ENCODE measurements at places on chromosomes 11 and 22. TPM values are rescaled to one million over a fixed set of nuclear protein-coding genes. Genes with fewer than 3 reads are reported as not detected.

- DNase-seq = no peak
These were observed 95.0 kb upstream of the CD44 start for GRCh38 chr11:35043936-35044335.

- no peak for DNase-seq
These were observed 564 bp upstream of the ANO1 start for GRCh38 chr11:70077411-70078094.

- DNase-seq = no peak
These were observed 48.4 kb upstream of the POU2AF1 start for GRCh38 chr11:111427471-111427912.

- no peak for DNase-seq
These were observed 4.6 kb upstream of the PAMR1 start for GRCh38 chr11:35529971-35530495.

DNA sequence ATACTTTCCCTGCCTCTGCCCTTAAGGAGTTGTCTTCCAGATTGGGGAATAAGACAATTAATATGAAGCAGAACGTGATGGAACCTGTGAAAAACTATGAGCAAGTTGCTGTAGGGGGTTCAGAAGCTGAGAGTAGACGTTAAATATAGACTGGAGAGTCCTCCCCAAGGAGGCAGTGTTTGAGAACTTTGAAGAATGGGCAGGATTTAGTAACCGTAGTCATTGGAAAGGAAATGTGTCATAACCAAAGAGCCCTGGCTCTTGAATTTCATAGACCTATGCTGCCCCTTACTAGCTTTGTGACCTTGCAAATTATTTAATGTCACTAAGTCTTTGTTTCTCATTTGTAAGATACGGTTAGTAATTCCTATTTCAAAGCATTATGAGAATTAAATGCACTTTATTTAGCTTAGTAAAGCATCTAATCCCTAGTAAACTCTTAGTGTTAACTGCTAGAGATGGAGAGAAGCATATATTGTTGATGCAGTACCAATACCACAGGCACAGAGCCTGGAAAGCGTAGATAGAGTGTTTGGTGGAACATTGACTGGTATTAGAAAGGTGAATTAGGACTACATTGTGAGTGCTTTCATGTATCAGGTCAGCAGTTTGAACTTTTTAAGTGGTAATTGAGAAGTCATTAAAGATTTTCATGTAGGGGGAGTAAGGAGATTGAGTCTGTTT lies 54.1 kb downstream of the MCAM start:
- DNase-seq = no peak

DNA sequence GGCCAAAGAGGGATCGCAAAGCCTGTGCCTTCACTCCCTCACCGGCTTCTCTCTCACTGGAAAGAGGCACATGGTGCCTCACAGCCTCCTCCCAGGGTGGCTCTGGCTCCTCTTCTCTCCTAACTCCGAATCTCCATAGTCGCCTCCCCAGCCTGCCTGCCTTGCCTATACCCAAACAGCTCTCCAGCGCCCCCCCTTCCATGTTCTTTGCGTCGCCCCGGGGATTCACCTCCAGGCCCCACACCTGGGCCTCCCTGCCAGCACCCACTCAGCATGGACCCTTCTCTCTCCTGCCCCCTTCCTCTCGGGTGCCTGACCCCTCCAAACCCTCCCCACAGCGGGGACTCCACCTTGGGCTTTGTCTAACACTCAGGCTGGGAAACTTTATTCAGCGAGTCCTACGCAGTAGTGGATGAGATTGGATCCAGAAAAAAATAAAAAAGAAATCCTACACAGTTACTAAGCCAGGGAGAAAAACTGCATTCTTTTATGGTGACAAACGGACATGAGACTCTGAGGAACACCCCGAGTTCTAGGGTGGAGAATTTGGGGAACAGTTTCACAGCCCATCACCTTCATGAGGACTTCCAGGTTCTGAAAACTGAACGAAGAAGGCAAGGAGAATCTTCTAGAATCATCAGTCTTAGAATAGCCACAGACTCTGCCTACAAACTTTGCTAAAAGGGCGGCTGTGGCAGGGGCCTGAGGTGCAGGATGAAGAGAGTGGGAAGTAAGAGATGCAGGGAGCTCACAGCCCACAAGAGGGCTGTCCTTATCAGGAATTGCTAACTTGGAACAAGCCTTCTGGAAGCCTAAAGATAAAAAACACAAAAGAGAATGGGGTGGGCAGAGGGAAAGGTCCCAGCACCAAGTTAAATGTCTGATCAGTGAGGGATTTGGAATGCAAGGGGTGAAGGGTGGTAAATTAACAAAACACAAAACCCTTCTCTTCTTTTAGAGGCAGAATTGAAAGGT lies 5.3 kb downstream of the PPM1F start:
- no peak for DNase-seq

Gene LARGE2
- polyA plus RNA-seq = 0.44 TPM

Gene OVOL1
- not detected for polyA plus RNA-seq

Gene KRTAP5-1
- polyA plus RNA-seq = 1.4 TPM

Gene PHOX2A
- 0.21 TPM for polyA plus RNA-seq

Gene PIK3C2A
- 17.1 TPM for polyA plus RNA-seq

Gene C11orf87
- polyA plus RNA-seq = 0.21 TPM

Gene UPK3A
- polyA plus RNA-seq = not detected

Data from hindlimb muscle (tissue), 1 donor.